ENCODE measurements at places on chromosomes 3 and 15. TPM values are rescaled to one million over a fixed set of nuclear protein-coding genes. Genes with fewer than 3 reads are reported as not detected.
A peak's percentile ranks its signal among the peaks of the same experiment; 100 is the strongest.

DNA sequence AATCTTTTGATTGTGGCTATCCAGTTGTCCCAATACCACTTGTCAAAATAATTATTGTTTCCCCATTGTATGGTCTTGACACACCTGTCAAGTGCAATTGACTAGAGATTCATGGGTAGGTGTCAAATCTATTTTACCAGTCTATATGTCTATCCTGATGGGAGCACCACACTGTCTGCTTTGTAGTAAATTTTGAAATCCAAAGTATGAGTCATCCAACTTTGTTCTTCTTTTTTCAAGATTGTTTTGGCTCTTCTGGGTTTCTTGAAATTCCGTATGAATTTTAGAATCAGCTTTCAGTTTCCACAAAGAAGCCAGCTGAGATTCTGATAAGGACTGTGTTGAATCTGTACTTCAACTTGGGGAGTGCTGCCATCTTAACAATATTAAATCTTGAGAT, 71.9 kb downstream of the CSNK1G1 start:
- no peak overlapping the region for H3K27ac ChIP-seq
- H3K4me3 ChIP-seq = no peak overlapping the region
- no peaks in the 10 kb centered on the region for H3K27me3 ChIP-seq
- no peaks in the 10 kb centered on the region for H3K4me1 ChIP-seq
- H3K36me3 ChIP-seq = peaks cover 7% of the 10 kb centered on the region
- DNase-seq = no peak

- H3K4me1 ChIP-seq = no peaks in the 10 kb centered on the region
- H3K36me3 ChIP-seq = no peaks in the 10 kb centered on the region
- H3K27me3 ChIP-seq = no peaks in the 10 kb centered on the region
These were observed 20.1 kb upstream of the GLCE start for GRCh38 chr15:69140306-69140705.

GRCh38 chr3:77887611-77888010, 847.7 kb downstream of the ROBO2 start:
- H3K4me3 ChIP-seq = no peak overlapping the region
- no peaks in the 10 kb centered on the region for H3K36me3 ChIP-seq
- H3K4me1 ChIP-seq = no peaks in the 10 kb centered on the region
- no peak overlapping the region for H3K27ac ChIP-seq

DNA sequence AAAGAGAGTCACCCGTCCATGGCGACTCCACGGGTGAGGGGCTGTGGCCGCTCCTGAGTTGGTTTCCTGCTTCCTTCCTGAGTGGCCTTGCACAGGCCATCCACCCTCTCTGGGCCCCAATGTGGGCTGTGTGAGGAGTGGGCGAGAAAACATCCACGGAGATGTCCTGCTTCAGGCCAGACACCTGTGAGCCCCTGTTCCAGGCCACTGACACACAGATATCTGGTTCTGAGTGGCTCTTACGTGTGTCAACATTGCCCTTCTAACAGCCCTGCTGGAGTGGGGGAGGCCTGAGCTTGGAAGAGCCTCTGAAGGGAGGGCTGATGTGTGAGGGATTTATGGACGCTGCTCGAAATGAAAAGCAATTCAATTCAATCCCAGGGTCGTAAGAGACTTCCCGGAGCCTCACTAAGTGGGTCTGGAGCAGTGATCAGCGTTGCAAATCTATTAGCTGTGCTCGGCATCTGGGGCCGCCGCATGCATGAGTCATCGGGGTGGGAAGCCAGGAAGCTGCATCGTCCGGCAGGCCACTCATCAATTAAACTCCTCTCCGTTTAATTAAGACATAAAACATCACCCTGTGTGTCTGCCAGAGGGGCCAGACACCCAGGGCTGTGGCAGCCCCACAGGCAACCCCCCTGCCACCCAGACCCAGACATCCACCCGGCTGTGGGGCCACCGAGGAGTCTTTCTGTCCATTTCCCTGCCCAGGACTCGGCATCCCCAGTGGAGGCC, 20.0 kb upstream of the PRR23E start:
- DNase-seq = no peak

DNA sequence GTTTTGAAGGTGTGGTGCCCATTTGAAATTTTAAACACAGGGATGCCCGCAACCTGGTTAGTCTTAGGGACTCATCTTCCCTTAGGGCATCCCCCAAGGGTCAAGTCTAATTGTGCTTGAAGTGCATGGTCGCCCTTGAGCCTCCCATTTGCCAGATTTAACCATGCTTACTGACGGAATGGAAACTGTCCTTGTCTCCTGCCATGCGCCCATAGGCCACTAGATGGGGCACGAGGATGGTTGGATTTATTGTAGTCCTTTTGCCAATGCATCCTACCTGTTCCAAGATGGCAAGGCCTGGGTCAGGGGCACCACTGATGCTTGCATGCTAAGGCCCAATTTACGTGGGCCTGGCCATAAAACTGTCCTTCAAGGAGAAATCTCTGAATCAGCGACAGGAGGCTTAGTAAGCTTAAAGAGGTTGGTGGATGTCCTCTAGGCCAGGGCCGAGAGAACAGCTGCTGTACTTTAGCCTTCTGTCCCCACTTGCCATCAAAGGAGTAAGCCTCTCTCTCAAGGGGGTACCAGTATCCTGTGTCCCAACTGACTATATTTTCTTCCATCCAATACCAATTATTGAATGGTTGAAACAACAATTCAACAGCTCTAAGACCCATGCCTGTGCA, 355.4 kb downstream of the OTOL1 start:
- no peak overlapping the region for H3K4me3 ChIP-seq
- no peaks in the 10 kb centered on the region for H3K36me3 ChIP-seq
- no peak for DNase-seq
- no peak overlapping the region for H3K27ac ChIP-seq
- H3K4me1 ChIP-seq = no peaks in the 10 kb centered on the region

- peaks cover 30% of the 10 kb centered on the region for H3K4me1 ChIP-seq
- DNase-seq = no peak
- H3K27ac ChIP-seq = no peak overlapping the region
- no peaks in the 10 kb centered on the region for H3K27me3 ChIP-seq
- peaks cover 5% of the 10 kb centered on the region for H3K36me3 ChIP-seq
- H3K4me3 ChIP-seq = no peak overlapping the region
These were observed 13.0 kb downstream of the RBM6 start for GRCh38 chr3:49952924-49953323.

GRCh38 chr3:66472313-66473134, 28.3 kb downstream of the LRIG1 start:
- H3K36me3 ChIP-seq = no peaks in the 10 kb centered on the region
- H3K27ac ChIP-seq = peak overlapping the region; percentile 52
- DNase-seq = no peak
- H3K4me3 ChIP-seq = no peak overlapping the region
- no peaks in the 10 kb centered on the region for H3K27me3 ChIP-seq

DNA sequence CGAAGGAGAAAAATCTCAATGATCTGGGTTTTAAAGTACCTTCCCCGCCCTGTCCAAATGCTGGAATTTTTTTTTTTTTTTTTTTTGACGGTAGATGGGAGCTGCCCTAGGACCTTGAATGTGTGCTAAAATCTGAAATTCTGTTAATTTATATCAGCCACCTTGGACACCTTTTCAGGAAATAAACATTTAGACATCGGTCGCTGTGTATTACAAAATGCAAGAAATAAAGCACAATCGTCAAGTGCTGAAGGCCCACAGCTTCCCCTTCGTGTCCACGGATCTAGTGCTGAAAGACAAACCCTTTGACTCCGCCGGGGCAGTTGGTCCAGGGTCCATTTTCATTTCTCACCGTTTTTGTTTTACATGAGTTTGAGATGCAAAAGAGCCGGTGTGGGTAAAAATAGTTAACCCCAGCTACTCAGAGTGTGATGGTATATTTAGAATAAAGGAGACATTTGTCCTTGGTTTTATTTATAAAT, 90.2 kb upstream of the CHD2 start:
- H3K27ac ChIP-seq = peak overlapping the region; percentile 97
- H3K27me3 ChIP-seq = no peaks in the 10 kb centered on the region
- peak overlapping the region; percentile 68 for H3K4me3 ChIP-seq
- no peaks in the 10 kb centered on the region for H3K36me3 ChIP-seq
- peaks cover 47% of the 10 kb centered on the region for H3K4me1 ChIP-seq
- no peak for DNase-seq

DNA sequence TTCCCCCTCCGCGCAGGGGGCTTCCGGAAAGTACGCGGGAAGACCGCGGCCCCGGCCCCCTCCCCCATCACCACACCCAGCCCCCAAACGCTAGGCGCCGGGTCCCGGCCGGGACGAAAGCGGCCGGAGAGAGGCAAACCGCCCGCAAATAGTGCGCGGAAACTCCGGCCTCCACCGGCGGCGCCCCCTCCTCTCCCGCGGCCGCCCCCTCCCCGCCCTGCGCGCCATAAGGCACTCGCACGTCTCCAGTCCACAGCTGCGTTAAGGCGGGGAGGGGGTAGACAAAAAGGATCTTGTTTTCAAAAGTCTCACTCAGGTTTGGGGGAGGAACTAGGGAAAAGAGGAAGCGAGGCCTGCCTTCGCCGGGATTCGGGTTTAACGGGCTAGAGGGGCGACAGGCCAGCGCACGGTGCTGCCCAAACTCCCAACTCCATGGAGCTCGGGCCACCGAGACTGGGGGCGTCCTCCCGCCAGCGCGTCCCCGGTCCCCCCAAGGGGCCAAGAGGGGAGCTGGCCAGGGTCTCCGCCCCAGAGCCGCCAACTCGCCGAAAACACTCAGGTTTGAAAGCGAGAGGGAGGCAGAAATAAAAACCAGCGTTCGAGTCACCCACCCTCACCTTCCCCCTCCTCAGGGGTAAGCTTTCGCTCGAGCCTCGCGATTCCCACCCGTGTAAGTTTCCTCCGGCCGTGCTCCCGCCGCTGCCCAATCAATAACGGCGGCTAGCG, 1.8 kb downstream of the ANP32A start:
- H3K27ac ChIP-seq = peak overlapping the region; percentile 98
- no peaks in the 10 kb centered on the region for H3K36me3 ChIP-seq
- no peak for DNase-seq
- H3K4me3 ChIP-seq = peak overlapping the region; percentile 94
- H3K27me3 ChIP-seq = no peaks in the 10 kb centered on the region

DNA sequence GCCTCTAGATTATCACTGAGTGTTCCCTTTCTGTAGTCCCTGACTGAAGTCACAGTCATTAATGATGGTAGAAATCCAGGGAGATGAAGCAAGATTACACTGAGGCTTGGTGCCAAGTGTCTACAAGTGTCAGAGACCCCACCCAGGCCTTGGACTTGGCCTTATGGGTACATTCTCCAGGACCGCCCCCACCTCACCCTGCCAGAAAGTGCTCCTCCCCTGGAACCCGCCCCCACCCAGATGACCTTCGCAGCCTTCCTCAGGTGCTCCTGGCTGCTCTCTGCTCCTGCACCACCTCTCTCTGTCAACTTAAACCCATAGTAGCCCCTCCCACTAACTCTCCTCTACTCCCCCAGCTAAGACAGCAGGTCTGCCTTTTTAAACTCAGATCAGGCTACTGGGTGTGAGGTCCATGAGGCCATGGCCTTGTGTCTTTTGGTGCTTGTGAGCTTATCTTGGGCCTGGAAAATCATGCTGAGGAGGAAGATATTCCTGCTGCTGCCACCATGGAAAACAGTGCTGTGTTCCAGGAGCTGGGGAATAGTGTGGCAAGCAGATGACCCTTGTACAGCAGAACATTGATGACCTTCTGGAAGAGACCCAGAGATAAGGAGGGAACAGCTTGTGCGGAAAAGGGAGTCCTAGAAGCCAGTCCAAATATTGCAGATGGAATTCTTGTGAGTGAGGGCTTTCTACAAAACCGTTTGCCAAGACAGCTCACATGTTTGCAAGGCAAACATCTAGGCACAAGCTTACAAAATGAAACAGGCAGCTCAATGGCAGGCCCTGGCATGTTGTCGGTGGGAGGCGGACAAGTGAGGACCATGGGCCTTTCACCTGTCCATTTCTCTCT, 40.3 kb upstream of the NDUFB4 start:
- H3K4me3 ChIP-seq = no peak overlapping the region
- no peaks in the 10 kb centered on the region for H3K36me3 ChIP-seq
- no peaks in the 10 kb centered on the region for H3K27me3 ChIP-seq
- peaks cover 57% of the 10 kb centered on the region for H3K4me1 ChIP-seq

DNA sequence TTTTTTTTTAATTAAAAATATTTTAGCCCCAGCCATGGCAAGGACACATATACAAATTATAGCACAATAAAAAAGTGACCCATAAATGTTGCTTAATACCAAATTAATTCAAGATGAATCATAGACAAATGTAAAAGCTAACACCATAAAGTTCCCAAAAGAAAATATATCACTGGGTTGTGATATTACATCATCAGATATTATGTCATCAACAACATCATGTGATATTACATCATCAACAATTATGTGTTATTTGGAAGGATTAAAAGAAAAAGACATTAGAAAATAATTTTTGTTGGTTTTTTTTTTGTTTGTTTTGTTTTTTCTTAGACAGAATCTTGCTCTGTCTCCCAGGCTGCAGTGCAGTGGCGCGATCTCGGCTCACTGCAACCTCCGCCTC, 34.5 kb upstream of the ABHD10 start:
- no peak overlapping the region for H3K4me3 ChIP-seq
- H3K27ac ChIP-seq = no peak overlapping the region
- H3K27me3 ChIP-seq = no peaks in the 10 kb centered on the region
- peaks cover 9% of the 10 kb centered on the region for H3K4me1 ChIP-seq
- peaks cover 77% of the 10 kb centered on the region for H3K36me3 ChIP-seq

- H3K27me3 ChIP-seq = no peaks in the 10 kb centered on the region
- peak overlapping the region; percentile 90 for H3K27ac ChIP-seq
- no peak overlapping the region for H3K4me3 ChIP-seq
These were observed 14.4 kb upstream of the TKT start for GRCh38 chr3:53269888-53270880.

- peaks cover 22% of the 10 kb centered on the region for H3K4me1 ChIP-seq
- H3K36me3 ChIP-seq = no peaks in the 10 kb centered on the region
- no peaks in the 10 kb centered on the region for H3K27me3 ChIP-seq
- no peak for DNase-seq
These were observed 24.4 kb downstream of the SLC2A2 start for GRCh38 chr3:171001957-171002694.

GRCh38 chr3:197709135-197709534, 27.6 kb downstream of the RUBCN start:
- peaks cover 32% of the 10 kb centered on the region for H3K36me3 ChIP-seq
- no peak overlapping the region for H3K27ac ChIP-seq
- H3K4me1 ChIP-seq = peaks cover 22% of the 10 kb centered on the region
- no peaks in the 10 kb centered on the region for H3K27me3 ChIP-seq
- no peak for DNase-seq

- H3K27ac ChIP-seq = no peak overlapping the region
- H3K27me3 ChIP-seq = no peaks in the 10 kb centered on the region
- peak; percentile 88 for DNase-seq
- H3K36me3 ChIP-seq = peaks cover 16% of the 10 kb centered on the region
- H3K4me3 ChIP-seq = no peak overlapping the region
These were observed 134.3 kb upstream of the ABHD17C start for GRCh38 chr15:80560601-80561400.

- H3K4me3 ChIP-seq = no peak overlapping the region
- no peak overlapping the region for H3K27ac ChIP-seq
- DNase-seq = no peak
- peaks cover 10% of the 10 kb centered on the region for H3K4me1 ChIP-seq
These were observed 21.8 kb downstream of the CD200 start for GRCh38 chr3:112354642-112355306.

Gene RSRC1
- total RNA-seq = 39.1 TPM

Gene TMF1
- 23.0 TPM for total RNA-seq

Gene ECE2
- total RNA-seq = 0.66 TPM

Gene ADGRG7
- not detected for total RNA-seq

Gene SNX22
- 0.33 TPM for total RNA-seq

Gene RHCG
- total RNA-seq = 1.2 TPM

Gene BFSP2
- total RNA-seq = not detected

Gene CNTN3
- 1.2 TPM for total RNA-seq

Gene CCDC12
- total RNA-seq = 27.5 TPM

Gene ATP13A5
- not detected for total RNA-seq

Gene CHL1
- total RNA-seq = 33.0 TPM

Gene RASGRP1
- total RNA-seq = 0.91 TPM

Gene PCSK6
- 14.4 TPM for total RNA-seq

All from esophagus muscularis mucosa (tissue), 4 donors.